Stimulated activated CD4-positive, alpha-beta T cell treated with anti-CD3 and anti-CD28 coated beads, Interleukin-1b, Interleukin-23, amount 100 ng/mL, for 1 hour (primary cell): ENCODE measurements at places on chromosomes 7 and 10.

DNA sequence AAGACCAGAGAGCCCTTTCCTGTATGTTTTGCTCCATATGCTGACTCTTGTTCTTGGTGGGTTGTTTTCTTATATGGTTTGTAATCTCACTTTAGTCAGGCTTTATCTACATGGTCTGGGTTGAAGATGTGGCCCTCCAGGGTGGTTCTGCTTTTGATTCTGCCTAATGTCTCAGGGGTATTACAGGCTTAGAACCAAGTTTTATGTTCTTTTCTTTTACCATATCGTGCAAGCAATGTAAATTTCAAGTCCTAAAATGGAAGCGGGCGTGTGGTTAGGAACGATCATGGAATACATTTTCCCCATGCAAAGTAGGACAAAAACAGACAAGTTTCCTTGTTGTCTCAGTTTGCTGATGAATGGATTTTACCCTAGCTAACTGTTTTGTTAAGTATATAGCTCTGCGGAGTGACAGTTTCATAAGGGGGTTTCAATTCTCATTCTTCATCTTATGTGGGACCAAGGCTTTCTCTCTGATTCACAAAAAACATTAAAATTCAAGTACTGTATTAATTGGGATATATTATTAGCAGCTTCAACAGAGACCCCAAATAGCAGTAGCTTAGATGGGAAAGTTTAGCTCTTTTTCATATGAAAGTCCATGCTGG lies 58.7 kb downstream of the MTURN start:
- no peak for DNase-seq

DNA sequence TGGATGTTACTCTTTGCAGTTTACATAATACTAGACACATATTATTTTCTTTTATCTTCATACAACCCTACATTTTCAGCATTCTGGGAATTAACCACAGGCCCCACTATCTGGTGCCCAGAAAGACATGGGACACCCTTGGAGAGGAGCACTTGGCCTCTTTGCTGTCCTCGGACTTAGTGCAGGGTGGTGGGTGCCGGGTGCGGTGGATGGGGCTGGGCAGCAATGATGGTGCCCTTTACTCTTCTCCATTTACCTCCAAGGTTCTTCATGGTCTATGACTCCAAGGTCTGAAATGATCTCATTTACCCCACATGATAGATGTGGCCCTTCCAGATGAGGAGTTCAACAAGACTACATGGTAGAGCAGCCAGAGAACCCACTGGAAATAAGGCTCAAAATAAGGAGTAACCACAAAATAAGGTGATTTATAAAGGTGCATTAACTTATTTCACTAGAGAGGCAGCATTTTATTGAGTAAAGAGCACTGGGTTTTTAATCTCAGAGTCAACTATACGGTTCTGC lies 56.2 kb upstream of the IGFBP3 start:
- DNase-seq = no peak

DNA sequence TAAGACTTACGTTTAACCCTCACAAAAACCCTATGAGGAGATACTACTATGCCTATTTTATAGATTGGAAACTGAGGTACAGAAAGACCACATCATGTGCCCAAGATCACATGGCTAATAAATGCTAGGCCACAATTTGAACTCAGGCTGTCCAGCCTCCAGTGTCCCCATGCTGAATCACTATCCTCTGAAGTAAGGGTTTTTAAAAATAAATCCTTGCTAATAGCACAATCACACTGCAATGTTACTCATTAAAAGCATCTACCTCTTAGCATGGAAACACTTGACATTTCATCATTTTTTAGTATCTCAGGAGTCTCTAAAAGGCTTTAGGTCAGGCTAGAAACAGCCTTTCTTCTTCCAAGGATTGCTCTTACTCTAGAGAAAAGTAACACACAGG lies 50.0 kb upstream of the PPP1R3C start:
- DNase-seq = no peak

- no peak for DNase-seq
Measured at GRCh38 chr7:20330928-20331909, 519 bp downstream of the ITGB8 start.

DNA sequence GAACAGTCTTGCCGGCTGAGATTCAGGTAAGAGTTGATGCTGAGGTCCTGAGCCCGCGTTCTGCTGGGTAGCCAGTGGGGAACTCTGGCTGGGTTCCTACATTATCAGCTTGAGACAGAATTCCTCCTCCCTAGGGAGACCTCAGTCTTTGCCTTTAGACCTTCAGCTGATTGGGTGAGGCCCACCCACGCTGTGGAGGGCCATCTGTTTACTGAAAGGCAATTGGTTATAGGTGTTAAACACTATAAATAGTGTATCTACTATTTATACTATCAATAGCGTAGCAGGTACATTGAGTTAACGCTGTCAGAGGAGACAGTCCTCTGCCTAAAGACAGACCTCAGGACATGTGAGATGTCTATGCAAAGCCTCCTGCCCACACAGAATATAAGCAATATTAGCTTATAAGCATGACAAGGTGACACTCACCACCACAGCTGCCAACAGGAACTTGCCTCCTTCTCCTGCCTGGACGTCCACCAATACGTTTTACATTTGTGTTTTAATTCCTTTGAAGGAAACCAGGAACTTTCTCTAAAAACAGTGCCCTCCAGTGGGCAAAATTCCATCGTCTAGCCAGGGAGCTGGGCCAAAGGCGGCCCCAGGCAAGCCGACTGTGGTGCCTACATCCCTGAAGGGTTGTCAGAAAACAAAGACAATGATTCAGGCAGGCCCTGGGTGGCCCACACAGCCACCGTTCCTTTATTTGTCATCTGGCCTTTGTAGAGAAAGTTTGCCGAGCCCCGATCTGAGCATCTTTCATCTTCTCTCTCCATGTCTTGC lies 58.8 kb downstream of the INSIG1 start:
- DNase-seq = no peak

DNA sequence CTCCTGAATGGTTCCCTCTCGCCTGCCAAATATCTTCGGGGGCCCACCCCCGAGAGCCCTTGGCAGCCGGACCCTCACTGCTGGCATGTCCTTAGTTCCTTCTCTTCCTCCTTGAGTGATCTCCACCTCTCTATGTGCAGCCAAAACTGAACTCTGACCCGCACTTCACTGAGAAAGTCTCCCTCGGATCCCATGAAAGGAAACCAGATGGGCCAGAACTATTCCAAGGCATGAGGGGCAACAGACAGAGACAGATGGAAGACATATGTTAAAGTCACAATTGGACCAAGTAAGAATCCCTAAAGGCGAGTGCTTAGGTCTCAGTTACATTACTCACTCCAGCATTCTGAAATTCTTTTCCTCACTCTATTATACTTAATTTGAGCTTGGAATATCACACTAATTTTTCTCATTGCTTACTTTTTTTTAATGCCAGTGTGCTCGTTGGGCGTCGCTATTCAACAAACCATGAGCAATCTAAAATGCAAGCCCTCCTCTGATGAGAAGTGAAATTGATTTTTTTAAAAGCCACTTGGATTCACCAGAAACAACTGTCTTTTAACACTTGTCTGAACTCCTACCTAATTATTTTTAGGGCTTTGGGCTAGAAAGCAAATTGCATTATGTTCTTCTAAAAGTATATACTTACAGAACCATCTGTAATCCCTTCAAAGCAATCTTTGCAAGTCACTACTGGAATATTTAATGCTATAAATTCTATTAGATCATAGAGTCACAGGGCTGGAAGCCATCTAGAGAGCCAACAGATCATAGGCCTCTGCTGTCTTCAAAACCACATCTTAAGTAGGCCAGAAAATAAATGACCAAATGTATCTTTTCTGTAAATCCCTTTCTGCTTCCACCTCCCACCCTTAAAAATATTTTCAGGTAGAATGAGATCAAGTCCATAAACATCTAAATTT lies 43.3 kb upstream of the EZH2 start:
- DNase-seq = no peak

GRCh38 chr10:127374901-127375300 lies 174.2 kb upstream of the NPS start:
- no peak for DNase-seq

GRCh38 chr10:123757853-123758252 lies 91.7 kb downstream of the GPR26 start:
- DNase-seq = no peak

DNA sequence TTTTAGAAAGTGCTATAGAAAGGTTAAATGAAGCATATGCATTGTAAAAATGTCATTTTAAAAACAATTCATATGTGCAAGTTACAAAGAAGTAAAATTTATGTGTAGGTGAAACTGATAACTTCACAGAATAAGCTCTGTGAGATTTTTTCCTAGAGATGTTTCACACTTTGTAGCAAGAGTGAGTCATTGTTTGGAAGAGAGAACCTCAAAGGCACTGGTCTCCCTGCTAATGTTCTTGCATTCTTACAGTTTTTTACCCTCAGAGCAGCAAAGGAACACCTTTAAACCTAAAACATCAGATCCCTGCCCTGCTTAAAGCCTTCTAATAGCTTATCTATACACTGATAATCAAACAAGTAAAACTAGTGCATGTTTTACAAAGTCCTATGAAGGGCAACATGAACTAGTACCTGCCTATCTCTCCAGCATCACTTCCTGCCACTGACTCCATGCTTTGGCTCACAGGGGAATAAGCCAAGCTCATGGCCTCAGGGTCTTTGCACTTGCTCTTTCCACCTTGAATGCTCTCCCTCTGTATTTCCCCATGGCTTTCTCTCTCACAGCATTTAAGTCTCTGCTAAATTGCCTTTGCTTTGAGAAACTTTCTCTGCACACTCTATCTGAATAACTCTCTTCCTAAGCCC lies 997.0 kb downstream of the GATA3 start:
- DNase-seq = no peak

DNA sequence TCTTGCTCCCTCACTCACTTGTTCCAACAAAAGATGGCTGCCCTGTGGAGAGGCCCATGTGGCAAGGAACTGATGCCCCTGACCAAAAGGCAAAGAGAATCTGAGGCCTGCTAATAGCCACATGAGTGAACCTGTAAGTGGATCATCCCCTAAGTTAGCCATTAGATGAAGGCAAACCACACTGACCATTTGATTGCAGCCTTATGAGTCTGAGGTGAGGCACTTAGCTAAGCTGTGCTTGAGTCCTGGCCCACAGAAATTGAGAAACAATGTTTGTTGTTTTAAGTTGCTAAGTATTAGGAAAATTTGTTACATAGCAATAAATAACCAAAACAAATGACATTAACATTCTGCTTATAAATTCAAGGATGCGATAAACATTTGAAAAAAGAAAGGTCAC lies 100.1 kb upstream of the BET1 start:
- DNase-seq = no peak

- DNase-seq = no peak
Measured at GRCh38 chr7:131370523-131370968, 42.9 kb downstream of the MKLN1 start.

- no peak for DNase-seq
Measured at GRCh38 chr10:18202680-18203460, 62.6 kb downstream of the CACNB2 start.

- DNase-seq = no peak
Measured at GRCh38 chr7:107446531-107446930, 23.3 kb upstream of the GPR22 start.

- DNase-seq = no peak
Measured at GRCh38 chr7:84274029-84274638, 79.5 kb upstream of the SEMA3A start.

- DNase-seq = no peak
Measured at GRCh38 chr7:155373359-155374273, 75.9 kb downstream of the INSIG1 start.

GRCh38 chr10:60816628-60817397 lies 38.5 kb downstream of the CDK1 start:
- no peak for DNase-seq

- DNase-seq = no peak
Measured at GRCh38 chr10:91389636-91390512, 20.3 kb upstream of the HECTD2 start.

DNA sequence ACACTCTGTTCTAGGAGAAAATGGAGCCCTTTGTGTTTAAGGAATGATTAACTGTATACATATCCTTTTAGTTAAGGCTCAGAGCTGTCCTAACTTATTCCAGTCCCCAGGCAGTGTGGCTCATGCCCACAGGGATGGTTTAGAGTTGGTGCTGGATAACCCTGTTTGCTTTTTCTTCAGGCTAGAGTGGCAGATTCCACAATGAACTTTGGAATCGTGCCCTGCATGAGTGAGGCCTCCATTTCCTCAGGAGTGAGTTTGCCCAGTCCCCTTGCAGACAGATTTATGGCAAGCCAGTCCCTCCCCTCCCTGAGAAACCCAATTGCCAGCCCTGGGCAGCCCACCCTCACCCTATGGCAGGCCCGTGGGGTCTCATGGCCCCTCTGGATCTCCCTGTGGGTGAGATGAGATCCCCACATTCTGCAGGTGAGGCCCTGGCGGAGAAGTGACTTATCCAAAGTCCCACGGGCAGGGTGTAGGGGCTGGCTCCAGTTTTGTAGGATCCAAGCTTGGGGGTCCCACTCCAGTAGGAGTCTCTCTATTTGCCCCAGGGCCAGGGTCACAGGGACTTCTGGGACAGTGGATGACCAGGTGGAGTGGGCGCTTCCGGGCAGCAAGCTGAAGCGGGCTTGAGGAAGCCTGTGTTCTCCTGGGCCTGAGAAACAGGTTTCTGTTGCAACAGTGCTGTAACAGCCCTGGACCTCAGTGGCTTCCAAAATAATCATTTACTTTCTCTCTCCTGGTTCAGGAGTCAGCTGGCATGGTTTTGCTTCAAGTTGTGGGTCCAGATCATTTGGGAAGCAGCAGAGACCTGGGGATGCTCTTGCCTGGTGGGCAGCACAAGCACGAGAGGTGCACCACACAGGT lies 9.0 kb upstream of the COMTD1 start:
- no peak for DNase-seq

DNA sequence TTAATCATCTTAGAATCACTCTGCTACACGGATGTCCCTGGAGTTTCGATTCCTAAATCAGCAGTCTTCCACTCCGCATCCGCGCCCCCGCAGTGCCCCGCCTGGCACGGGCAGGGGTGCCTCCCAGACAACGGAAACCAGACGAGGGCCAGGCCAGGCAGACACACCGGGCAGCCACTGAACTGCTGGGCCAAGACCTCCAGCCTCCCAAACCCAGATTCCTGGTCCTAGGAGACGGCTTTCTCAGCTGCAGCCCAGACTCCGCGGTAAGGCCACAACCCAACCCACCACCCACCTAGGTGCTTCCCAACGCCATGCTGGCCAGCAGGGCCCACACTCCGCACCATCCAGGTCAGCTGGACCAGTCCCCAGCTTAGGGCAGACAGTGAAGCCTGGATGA lies 33.2 kb downstream of the MAD1L1 start:
- DNase-seq = no peak

DNA sequence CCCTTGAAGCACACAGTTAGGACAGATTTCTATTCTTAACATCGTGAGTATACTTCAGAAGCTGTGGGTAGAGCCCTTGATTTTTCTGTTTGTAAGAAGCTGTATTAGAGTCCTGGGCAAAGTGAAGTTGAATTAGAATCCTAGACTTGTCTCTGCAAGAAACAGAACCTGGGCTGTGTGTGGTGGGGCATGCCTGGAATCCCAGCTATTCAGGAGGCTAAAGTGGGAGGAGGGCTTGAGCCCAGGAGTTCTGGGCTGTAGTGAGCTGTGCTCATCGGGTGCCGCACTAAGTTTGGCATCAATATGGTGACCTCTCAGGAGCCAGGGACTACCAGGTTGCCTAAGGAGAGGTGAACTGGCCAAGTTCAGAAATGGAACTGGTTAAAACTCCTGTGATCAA lies 183.4 kb downstream of the GNAI1 start:
- DNase-seq = no peak

GRCh38 chr10:86655173-86655540 lies 810 bp downstream of the OPN4 start:
- no peak for DNase-seq
